ENCODE measurements at places on chromosomes 1 and 21. TPM values are rescaled to one million over a fixed set of nuclear protein-coding genes. Genes with fewer than 3 reads are reported as not detected.

The CCDC24 gene
- total RNA-seq = 9.1 TPM

The TNFRSF8 gene
- not detected for total RNA-seq

GRCh38 chr1:206591226-206591625 lies 21.0 kb downstream of the EIF2D start:
- no peak for DNase-seq

GRCh38 chr21:34796518-34797200 lies 127.9 kb downstream of the CLIC6 start:
- DNase-seq = no peak

The SMG5 gene
- total RNA-seq = 74.5 TPM

GRCh38 chr1:241614144-241614543 lies 26.0 kb downstream of the CHML start:
- DNase-seq = no peak

DNA sequence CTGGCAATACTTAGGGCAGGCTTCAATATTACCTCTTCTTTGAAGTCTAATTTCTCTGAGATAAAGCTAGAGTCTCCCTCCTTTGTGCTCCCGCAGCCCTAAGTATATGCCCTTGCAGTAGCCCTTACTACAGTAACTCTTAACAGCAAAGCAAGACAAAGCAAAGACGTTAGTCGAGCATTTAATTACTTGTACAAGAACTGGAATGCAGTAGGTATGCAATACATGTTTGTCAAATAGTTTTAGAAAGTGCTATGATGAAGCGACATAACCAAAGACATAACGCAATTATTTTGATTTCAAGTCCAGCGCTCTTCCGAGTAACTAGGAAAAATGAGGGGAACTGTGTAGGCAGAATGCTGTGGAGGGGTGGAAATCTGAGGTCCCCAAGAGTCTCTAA lies 1.6 kb downstream of the P3H1 start:
- no peak for DNase-seq

The TRIM46 gene
- total RNA-seq = 2.5 TPM

DNA sequence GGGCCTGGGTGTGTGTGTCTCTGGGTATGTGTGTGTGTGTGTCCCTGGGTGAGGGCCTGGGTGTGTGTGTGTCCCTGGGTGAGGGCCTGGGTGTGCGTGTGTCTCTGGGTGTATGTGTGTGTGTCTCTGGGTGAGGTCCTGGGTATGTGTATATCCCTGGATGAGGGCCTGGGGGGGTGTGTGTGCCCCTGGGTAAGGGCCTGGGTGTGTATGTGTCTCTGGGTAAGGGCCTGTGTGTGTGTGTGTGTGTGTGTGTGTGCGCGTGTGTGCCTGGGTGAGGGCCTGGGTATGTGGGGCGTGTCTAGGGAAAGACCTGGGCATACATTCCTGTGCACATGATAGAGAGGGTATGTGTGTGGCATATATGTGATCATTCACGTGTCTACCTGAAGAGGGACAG lies 155.1 kb upstream of the ZC3H12A start:
- no peak for DNase-seq

DNA sequence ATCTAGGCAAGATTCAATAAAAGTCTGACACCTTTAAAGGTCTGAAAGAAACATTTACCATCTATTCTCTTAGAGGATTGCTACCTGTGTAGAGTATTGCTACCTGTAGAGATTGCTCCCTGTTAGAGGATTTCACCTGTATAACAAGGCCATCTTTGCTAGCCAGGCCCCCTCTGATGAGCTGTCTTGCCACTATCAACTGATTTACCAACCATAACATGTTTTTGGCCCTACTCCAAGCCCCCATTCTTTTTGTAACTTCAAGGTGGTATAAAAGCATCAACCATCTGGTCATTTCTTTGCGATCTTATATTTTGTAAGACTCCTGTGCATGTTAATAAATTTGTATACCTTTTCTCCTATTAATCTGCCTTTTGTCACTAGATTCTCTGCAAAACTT lies 424.7 kb upstream of the CAMK1G start:
- DNase-seq = no peak

- DNase-seq = no peak
These were observed 13.3 kb upstream of the ATF3 start for GRCh38 chr1:212595229-212595628.
